T-helper 2 cell (primary cell): ENCODE measurements at places on chromosomes 1 and 21.
A peak's percentile ranks its signal among the peaks of the same experiment; 100 is the strongest.

- no peak for DNase-seq
These were observed 17.1 kb downstream of the SOAT1 start for GRCh38 chr1:179310721-179311120.

GRCh38 chr1:179825798-179826460 lies 51.7 kb downstream of the TOR1AIP2 start:
- no peak for DNase-seq

DNA sequence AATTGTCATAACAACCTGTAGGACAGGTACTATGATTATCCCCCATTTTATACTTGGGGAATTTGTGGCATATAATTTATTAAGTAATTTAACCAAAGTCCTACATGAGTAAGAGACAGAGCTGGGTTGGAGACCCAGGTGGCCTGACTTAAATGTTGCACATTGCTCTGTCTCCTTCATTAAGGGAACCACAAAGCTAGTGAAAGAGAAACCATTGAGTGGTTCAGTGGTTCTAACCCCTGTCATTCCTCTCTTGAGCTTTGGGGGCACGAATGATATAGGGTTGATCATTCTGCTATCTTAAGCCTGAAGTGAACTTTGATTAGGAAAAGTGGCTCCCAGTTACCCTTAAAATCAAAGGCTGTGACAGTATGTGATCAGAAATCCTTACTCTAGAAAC lies 5.3 kb upstream of the MAP3K7CL start:
- DNase-seq: peak; percentile 30

GRCh38 chr1:172764378-172764777 lies 105.5 kb downstream of the FASLG start:
- DNase-seq: peak; percentile 16
